ENCODE measurements at places on chromosomes 3 and 15.

GRCh38 chr3:89101251-89101650 lies 6.2 kb upstream of the EPHA3 start:
- DNase-seq = no peak

DNA sequence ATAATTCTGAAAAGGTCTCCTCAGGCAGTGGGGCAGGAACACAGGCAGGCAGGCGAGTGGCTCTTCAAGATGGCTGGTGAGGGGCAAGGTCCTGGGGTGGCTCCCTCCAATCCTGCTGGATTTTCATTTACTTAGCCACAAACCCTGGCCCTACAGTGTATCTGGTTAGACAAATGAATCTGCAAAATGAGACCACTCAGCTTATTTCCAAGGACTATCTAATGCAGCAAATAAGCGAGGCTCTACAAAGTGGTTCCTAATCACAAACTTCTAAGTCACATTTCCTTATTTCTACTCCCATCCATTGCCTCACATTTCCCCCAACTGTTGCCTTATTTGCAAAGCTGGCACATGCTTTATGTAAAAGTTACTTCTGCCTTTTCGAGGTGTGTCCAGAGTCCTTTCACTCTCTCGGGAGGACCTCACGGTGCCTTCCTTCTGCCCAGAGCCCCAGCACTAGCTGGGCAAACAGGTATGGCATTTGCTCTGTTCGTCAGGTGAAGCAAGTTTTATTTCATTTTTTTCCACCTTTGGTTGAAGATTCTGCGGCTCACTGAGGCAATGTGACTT lies 40.5 kb downstream of the CCDC12 start:
- DNase-seq = no peak

GRCh38 chr3:109618766-109619378 lies 281.5 kb upstream of the DPPA4 start:
- DNase-seq = no peak

DNA sequence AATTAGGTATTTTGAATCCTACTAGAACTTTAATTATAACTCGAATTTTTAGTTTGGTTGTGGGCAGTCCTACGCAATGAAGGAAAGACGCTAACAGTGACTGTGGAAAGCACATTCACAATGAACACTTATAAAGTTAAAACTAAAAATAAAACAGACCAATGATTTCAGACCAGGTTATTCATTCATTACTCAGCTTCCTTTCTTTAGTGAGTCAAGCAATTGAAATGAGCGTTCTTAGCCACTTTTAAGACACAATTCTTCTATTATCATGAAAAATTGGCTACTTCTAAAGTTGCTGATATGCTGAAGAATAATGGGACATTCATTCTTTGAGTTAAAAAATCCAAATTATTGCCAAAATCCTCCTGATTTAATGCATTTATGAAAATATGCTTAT lies 66.0 kb upstream of the CMSS1 start:
- DNase-seq = no peak

DNA sequence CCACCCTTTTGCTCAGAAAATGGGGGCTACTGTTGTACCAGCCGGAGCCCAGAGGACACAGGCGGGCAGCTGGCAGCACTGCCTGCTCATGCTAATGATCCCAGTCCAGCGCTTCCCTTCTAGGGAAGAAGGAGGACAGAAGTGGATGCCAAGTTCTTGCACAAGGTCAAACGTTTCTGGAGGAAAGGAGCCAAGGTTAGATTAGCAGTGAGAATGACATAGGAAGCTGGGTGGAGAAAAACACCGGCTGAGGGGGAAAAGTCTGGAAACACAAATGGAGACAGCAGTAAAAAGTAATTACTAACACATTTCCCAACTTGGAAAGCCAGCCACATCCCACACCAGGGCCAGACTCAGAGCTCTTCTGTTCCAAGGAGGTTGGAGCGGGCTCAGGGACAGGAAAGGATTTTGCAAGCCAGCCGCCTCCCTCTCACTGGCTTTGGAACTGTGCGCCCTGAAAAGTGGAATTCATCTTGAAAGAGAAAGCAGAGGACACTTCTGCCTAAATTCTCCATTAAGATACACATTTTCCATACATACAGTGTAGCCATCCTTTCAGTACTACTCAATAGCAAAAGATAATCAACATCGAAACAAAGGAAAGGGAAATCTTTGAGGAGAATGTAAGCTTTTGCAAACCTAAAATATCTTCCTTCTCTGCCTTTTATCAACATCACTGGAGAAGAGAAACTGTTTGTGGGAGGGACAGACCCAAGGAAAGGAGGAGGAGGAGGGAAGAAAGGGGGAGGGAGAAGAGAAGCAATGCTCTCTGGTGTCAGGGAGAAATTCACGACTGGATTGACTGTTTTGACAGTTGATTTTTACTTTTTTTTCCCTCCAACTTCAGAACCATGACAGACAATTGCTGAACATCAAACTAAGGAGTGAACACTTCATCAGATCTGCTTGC lies 133.6 kb downstream of the CD47 start:
- no peak for DNase-seq

DNA sequence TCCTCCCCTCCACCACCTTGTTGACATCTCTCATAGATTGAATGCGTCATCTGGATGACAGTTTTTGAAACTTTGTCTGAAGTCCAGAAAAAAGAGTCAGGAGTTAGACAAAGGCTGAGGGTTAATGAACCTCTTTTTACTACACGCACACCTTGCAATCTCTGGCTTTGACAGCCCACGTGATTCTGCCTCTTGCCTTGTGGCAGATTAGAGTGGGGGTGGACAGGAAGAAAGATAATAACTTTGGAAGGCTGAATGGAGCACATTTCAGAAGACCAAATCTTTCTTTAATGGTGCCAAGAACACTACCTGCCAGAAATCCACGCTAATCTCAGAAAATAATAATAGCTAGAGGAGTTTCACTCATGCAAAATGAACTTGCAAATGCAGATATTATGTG lies 327.9 kb upstream of the TRIM42 start:
- no peak for DNase-seq

DNA sequence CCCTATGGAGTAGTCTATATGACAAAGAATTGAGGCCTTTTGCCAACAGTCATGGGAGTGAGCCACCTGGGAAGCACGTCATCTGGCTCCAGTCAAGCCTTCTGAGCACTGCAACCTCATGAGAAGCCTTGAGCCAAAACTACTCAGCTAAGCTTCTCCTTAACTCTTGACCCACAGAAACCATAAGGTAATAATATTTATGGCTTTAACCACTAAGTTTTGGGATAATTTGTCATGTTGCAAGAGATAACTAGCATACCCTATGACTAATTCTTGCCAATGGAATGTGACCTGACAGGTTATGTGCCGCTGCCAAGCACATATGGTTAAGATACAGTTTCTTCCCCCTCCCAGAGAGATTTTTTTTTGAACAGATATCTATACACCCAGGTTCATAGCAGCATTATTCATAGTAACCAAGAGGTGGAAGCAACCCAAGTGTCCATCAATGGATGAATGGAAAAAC lies 11.8 kb upstream of the SLC6A11 start:
- DNase-seq = no peak

DNA sequence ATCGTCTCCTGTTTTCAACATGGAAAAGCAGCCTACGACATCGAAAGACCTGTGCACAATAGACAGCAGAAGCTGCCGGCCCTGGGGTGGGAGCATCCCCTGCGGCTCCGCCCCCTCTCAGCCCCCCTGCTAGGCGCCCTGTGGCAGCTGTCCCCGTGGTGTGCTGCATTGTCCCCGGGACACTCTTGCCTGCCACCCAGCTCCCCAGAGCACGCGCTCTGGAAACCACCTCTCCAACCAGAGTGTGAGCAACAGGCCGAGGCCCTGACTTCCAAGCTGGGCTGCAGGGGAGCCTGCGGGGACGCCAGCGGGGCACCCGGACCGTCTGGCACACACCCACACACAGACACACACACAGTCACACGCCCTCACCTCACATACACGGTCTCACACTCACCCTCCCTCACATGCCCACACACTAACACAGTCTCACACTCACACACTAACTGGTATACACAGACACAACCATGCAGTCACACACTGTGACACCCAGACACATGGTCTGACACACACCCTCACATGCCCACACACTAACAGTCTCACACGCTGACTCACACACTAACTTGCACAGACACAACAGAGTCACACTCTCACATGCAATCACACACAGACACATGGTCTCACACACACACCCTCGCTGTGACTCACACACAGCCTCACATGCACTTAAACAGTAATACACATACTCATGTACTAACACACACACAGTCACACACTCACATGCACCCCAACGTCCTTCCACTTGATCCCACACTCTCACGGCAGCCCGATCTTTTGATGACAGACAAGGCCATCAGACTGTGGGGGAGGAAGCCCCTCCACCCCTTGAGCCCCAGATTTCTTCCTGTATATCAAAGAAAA lies 94.7 kb downstream of the OCA2 start:
- DNase-seq = no peak

GRCh38 chr3:18090377-18090776 lies 334.8 kb downstream of the SATB1 start:
- DNase-seq = no peak

- no peak for DNase-seq
Observed at GRCh38 chr15:99446565-99447496, 119.0 kb upstream of the MEF2A start.

DNA sequence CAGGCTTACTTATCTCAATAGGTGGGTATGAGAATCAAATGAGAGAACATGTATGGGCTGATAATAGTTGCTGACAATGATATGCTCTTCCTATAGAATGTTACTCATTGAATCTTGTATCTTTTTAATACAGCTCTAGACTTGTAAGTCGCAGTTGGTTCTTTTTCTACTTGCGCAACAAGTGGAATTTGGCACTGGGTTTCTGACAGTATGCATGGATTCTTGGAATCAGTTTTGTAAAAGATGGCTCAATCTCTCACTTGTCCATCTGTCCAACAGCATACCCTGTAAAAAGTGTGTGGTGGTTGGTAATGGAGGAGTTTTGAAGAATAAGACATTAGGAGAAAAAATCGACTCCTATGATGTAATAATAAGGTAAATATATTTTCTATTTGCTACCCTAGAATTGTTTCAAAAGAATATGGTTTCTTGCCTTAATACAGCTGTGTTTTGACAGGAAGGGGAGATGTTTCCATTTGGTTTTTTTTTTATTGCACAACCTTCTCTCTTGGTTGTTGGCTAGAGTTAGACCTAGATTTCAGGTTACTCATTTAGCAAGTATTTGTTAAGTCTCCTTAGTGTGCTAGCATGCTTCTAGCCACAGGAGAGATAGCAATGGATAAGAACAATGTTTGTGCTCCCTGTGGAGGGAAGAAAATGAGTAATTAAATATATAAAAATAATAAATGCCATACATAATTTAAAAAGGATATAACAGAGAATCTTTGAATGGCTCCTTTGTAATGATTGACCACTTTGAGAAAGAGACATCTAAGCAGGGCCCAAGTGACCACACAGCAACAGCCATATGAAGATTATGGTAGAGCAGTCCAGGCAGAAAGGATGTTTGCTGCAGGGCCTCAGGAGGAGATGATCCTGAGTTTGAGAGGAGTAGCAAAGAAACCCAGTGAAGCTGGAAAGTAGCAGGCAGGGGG lies 21.8 kb downstream of the ST3GAL6 start:
- no peak for DNase-seq

DNA sequence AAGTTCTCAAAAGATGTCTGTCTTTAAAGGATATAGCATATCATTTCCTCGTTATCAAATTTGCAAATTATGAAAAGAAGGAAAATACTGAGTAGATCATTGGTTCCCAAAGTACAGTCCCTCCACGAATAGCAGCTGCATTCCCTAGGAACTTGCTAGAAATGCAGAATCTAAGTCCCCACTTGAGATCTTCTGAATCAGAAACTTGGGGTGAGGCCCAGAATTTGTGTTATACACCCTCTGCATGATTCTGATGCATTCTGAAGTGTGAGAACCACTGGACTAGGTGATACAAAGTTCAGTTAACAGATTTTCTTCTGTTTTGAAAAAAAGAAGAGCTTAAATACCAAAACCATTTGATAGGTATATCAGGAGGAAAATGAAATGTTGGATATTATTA lies 77.1 kb downstream of the SLC25A26 start:
- DNase-seq = no peak

- DNase-seq = no peak
Observed at GRCh38 chr3:86785386-86785785, 205.6 kb downstream of the VGLL3 start.

GRCh38 chr3:53670721-53671120 lies 175.5 kb downstream of the CHDH start:
- no peak for DNase-seq

DNA sequence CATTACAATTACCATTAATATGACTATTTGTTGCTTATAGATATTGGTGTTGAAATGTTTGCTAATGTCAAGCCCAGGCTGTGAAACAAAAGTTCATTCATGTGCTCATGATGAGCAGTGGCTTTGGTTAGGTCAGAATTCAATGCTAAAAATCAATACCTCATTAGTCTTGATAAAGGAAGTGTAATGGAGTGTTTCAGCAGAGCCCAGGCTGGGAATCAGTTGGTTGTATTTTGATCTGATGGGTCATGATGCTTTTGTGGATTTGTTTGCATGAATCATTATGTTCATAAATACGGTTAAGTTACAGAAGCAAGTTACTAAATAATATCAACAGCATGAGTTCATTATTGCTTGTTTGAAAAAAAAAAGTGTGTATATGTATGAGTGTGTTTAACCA lies 13.6 kb upstream of the ZNF774 start:
- no peak for DNase-seq

GRCh38 chr3:30469133-30469532 lies 137.3 kb upstream of the TGFBR2 start:
- no peak for DNase-seq

- no peak for DNase-seq
Observed at GRCh38 chr3:152524198-152525140, 255.7 kb downstream of the MBNL1 start.

DNA sequence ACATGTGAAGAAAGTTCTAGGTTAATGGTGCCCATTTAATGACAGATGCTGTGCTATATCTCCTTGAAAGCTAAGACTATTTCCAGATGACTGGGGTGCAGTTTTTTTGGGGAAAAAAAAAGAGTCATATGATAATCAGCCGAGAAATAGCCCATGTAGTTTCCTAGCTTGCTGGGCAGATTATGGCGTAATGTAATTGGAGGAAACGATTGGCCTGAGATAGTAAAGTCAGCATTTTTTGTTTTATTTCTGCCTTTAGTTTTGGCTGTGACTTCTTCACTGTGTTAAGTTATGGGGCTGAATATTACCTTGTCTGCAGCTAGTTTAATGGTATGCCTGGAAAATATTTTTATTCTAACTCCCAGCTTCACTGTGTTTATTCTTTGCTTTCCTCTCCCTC lies 24.0 kb downstream of the PDHB start:
- DNase-seq = no peak

DNA sequence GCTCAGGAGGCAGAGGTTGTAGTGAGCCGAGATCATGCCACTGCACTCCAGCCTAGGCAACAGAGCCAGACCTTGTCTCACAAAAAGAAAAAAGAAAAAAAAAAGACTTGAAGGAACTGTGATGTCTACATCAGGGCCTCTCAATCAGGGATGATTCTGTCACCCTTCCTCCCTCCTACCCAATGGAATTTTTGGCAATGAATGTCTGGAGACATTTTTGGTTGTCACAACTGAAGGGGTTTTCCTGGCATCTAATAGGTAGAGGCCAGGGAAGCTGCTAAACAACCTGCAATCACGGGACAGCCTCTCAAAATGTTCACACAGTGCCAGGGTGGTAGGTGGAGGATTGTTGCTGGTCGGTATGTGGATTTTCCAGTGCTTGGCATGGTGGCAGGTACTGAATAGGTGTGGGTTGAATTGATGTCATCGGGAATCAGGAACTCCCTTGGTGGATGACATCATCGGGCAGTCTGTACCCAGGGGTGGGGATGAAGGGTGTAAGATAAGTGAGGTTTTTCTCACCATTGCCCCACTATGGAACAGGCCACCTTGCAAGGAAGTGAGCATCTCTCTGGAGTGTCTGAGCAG lies 71.3 kb downstream of the MESD start:
- DNase-seq = no peak
